ENCODE measurements at places on chromosomes 6 and 20.
A peak's percentile ranks its signal among the peaks of the same experiment; 100 is the strongest.

GRCh38 chr6:40947876-40948526 lies 91.0 kb downstream of the UNC5CL start:
- no peaks in the 10 kb centered on the region for H3K36me3 ChIP-seq
- H3K27ac ChIP-seq, result no peak overlapping the region
- 0 out of 2 replicates have a peak overlapping the region, but pooled peaks have one; percentile 4 for H3K4me3 ChIP-seq
- no peak for DNase-seq
- peaks cover 19% of the 10 kb centered on the region for H3K4me1 ChIP-seq

DNA sequence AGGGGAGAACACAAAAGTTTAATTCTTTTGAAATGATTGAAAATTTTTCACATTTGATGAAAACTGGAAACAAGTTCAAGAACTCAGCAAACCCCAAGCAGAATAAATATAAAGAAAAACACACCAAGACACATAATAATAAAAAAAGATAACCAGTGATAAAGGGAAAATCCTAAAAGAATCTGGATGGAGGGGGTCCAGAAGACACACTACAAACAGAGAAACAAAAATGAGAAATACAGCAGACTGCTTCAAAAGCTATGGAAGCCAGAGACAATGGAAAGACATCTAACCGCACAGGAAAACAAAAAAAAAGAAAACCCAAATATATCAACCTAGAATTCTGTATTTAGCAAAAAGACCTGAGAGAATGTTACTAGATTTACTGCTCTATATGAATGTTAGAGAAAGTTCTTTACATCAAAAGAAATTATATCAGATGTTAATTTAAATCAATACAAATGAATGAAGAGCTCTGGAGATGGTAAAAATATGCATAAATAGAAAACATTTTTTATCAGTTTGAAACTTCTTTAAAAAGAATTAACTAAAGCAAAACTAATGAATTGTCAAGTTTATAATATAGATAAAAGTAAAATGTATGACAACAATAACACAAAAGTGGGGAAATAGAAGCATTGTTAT lies 310.7 kb upstream of the PREP start:
- H3K4me3 ChIP-seq, result no peak overlapping the region
- no peaks in the 10 kb centered on the region for H3K4me1 ChIP-seq
- H3K27ac ChIP-seq, result no peak overlapping the region
- no peaks in the 10 kb centered on the region for H3K27me3 ChIP-seq

DNA sequence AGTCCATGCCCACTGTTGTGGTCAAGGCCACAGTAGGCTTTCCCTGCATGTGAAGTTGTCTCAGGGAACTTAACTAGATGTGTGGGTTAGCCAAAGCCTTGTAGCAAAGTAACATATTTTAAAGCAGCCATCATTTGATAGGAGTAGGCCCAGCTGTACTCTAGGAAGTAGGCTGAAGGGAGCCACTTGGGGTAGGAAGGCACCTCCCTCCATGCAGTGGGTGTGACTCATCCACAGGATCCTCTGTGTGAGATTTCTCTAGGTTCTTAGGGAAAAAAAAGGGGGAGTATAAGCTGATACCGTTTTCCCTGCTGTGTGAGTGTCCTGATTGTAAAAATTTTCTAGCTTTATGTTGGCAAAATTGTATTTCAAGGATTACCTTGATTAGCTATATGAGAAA lies 44.7 kb downstream of the VAPB start:
- DNase-seq, result no peak
- no peak overlapping the region for H3K27ac ChIP-seq
- no peaks in the 10 kb centered on the region for H3K27me3 ChIP-seq
- H3K4me1 ChIP-seq, result peaks cover 18% of the 10 kb centered on the region
- H3K4me3 ChIP-seq, result no peak overlapping the region

- H3K4me3 ChIP-seq, result no peak overlapping the region
- H3K36me3 ChIP-seq, result no peaks in the 10 kb centered on the region
- H3K27ac ChIP-seq, result no peak overlapping the region
These were observed 134.4 kb upstream of the HMGCLL1 start for GRCh38 chr6:55713436-55713835.

- H3K4me1 ChIP-seq, result peaks cover 2% of the 10 kb centered on the region
- no peak overlapping the region for H3K27ac ChIP-seq
- no peak for DNase-seq
- no peaks in the 10 kb centered on the region for H3K36me3 ChIP-seq
- no peak overlapping the region for H3K4me3 ChIP-seq
- peaks cover 6% of the 10 kb centered on the region for H3K27me3 ChIP-seq
These were observed 14.9 kb downstream of the IP6K3 start for GRCh38 chr6:33731751-33732282.

DNA sequence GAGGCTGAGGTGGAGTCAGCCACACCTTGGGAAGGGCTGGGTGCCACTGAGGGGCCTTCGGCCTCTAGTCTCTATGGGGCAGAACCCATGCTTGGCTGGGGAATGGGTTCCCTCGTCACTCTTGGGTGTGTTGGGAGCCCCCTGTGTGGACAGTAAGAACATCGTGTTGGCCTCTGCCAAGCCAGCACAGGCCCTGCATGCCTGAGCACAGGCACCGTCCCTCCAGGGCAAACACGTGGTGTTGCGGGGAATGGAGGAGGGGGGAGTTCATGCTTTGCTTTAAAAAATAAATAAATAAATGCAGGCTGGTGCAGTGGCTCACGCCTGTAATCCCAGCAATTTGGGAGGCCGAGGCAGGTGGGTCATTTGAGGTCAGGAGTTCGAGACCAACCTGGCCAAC lies 63.0 kb downstream of the EZR start:
- no peak overlapping the region for H3K4me3 ChIP-seq
- no peaks in the 10 kb centered on the region for H3K36me3 ChIP-seq
- H3K4me1 ChIP-seq, result peaks cover 13% of the 10 kb centered on the region
- no peaks in the 10 kb centered on the region for H3K27me3 ChIP-seq
- DNase-seq, result no peak

- no peaks in the 10 kb centered on the region for H3K36me3 ChIP-seq
- H3K4me1 ChIP-seq, result no peaks in the 10 kb centered on the region
- H3K4me3 ChIP-seq, result no peak overlapping the region
- DNase-seq, result no peak
- H3K27ac ChIP-seq, result no peak overlapping the region
These were observed 54.4 kb downstream of the KDM1B start for GRCh38 chr6:18209539-18210197.

GRCh38 chr6:48714699-48715098 lies 603.7 kb upstream of the PTCHD4 start:
- H3K27ac ChIP-seq, result no peak overlapping the region
- no peaks in the 10 kb centered on the region for H3K36me3 ChIP-seq
- no peak for DNase-seq
- H3K27me3 ChIP-seq, result no peaks in the 10 kb centered on the region
- H3K4me3 ChIP-seq, result no peak overlapping the region

DNA sequence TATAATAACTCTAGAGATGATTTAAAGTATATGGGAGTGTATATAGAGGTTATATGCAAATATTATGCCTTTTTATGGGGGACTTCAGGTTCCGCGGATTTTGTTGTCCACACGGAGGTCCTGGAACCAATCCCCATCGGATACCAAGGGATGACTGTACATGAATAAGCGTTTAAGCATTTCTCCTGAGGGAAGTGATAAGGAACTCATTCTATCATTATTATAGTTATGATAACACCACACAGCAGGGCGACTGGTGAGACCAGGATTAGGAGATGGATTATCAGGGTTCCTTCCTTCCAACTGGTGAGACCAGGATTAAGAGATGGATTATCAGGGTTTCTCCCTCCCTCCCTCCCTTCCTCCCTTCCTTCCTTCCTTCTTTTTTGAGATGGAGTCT lies 6.6 kb downstream of the ECI2 start:
- H3K4me1 ChIP-seq, result no peaks in the 10 kb centered on the region
- no peak overlapping the region for H3K4me3 ChIP-seq
- H3K36me3 ChIP-seq, result peaks cover 18% of the 10 kb centered on the region
- DNase-seq, result no peak
- H3K27ac ChIP-seq, result no peak overlapping the region
- H3K27me3 ChIP-seq, result no peaks in the 10 kb centered on the region

GRCh38 chr6:52407467-52407866 lies 12.7 kb upstream of the EFHC1 start:
- no peaks in the 10 kb centered on the region for H3K4me1 ChIP-seq
- no peaks in the 10 kb centered on the region for H3K27me3 ChIP-seq
- DNase-seq, result no peak
- H3K27ac ChIP-seq, result no peak overlapping the region
- H3K36me3 ChIP-seq, result no peaks in the 10 kb centered on the region

- H3K4me3 ChIP-seq, result no peak overlapping the region
- no peaks in the 10 kb centered on the region for H3K36me3 ChIP-seq
- DNase-seq, result no peak
- no peak overlapping the region for H3K27ac ChIP-seq
- no peaks in the 10 kb centered on the region for H3K27me3 ChIP-seq
These were observed 19.3 kb upstream of the SASH1 start for GRCh38 chr6:148323344-148323743.

- no peak overlapping the region for H3K4me3 ChIP-seq
- H3K27ac ChIP-seq, result no peak overlapping the region
- H3K4me1 ChIP-seq, result peaks cover 8% of the 10 kb centered on the region
- no peaks in the 10 kb centered on the region for H3K27me3 ChIP-seq
- no peaks in the 10 kb centered on the region for H3K36me3 ChIP-seq
These were observed 16.2 kb downstream of the SOBP start for GRCh38 chr6:107506145-107506544.

DNA sequence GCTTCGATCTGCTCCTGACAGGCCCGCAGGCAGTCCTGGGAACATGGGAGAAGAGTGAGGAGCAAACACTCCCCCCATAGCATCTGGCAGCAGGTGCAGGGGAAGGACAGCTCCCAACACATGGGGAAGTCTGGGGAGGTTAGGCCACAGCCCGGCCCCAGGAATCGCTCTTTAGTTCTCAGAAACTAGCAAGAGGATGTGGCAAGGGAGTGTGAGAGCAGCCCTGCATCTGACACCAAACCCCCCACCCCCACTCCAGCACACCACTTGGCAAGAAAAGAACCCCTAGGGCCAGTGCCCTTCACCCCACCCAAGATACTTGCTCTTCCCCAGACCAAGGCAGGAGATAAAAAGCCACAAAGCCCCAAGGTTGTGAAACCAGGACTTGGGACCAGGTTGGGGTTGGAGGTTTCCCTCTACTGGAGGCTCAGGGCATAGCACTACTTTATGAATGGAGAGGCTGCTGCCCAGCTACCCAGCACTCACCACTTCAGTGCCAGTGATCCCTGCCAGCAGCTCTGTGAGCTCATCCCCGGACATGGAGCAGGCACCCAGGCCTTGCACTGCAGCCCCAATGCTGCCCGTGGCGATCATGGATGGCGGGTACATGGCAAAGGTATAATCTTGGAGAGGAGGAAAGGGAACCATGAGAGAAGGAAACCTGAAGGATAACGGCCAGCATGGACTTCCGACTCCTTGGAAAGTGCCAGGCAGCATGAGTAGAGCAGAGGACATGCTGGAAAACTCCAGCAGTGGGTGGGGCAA lies 5.4 kb downstream of the CCND3 start:
- no peak for DNase-seq
- peaks cover 35% of the 10 kb centered on the region for H3K36me3 ChIP-seq
- no peaks in the 10 kb centered on the region for H3K27me3 ChIP-seq
- no peak overlapping the region for H3K27ac ChIP-seq
- H3K4me3 ChIP-seq, result no peak overlapping the region

GRCh38 chr6:170221753-170222400 lies 69.0 kb downstream of the DLL1 start:
- H3K27ac ChIP-seq, result no peak overlapping the region
- no peaks in the 10 kb centered on the region for H3K36me3 ChIP-seq
- no peak for DNase-seq
- H3K4me1 ChIP-seq, result no peaks in the 10 kb centered on the region
- no peak overlapping the region for H3K4me3 ChIP-seq

DNA sequence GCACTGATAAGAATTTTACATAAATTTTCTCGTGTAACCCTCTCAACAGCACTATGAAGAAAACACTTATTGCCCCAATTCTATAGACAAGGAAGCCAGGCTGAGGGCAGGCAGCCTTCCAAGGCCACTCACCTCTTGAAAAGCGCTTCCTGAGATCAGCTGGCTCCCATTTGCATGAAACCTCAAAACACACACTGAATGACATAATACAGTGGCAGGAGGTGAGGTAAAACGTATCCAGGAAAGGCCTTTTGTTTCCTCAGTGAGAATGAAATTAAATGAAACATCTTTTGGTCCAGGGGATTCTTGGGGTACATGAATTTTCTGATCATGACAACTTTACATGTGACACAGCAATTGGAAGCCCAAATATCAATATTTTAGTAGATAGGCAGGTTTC lies 112.5 kb downstream of the WDR27 start:
- DNase-seq, result no peak
- H3K27ac ChIP-seq, result no peak overlapping the region
- no peak overlapping the region for H3K4me3 ChIP-seq
- no peaks in the 10 kb centered on the region for H3K4me1 ChIP-seq
- no peaks in the 10 kb centered on the region for H3K27me3 ChIP-seq
- no peaks in the 10 kb centered on the region for H3K36me3 ChIP-seq

- H3K4me3 ChIP-seq, result no peak overlapping the region
- H3K4me1 ChIP-seq, result no peaks in the 10 kb centered on the region
- no peak for DNase-seq
- H3K27me3 ChIP-seq, result no peaks in the 10 kb centered on the region
These were observed 88.8 kb downstream of the ADAT2 start for GRCh38 chr6:143361536-143362191.

- no peaks in the 10 kb centered on the region for H3K4me1 ChIP-seq
- H3K4me3 ChIP-seq, result no peak overlapping the region
- no peak for DNase-seq
- no peaks in the 10 kb centered on the region for H3K36me3 ChIP-seq
- H3K27me3 ChIP-seq, result no peaks in the 10 kb centered on the region
These were observed 248.0 kb downstream of the CDH26 start for GRCh38 chr20:60206259-60206658.

GRCh38 chr6:10954590-10955010 lies 67.7 kb downstream of the SYCP2L start:
- H3K27ac ChIP-seq, result no peak overlapping the region
- no peak overlapping the region for H3K4me3 ChIP-seq
- no peaks in the 10 kb centered on the region for H3K36me3 ChIP-seq
- H3K27me3 ChIP-seq, result no peaks in the 10 kb centered on the region

DNA sequence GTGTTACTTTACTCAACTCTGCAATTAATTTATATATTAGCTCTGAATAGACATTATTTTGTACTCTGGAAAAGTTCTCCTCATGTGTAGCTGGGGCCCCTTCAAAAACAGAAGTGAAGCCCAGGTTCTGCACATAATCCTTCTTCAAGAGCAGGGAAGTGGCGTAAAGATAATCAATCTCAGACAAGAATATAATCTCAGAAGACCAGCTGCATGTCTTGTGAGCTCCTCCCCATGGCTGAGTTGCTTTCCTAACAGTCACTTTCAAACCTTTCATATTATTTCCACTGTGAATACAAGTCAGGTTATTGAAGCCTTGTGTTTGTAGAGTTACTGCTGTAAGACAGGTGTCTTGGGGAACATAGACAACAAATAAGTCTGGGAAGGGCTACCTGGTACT lies 691.9 kb downstream of the RFPL4B start:
- no peak overlapping the region for H3K27ac ChIP-seq
- H3K4me3 ChIP-seq, result no peak overlapping the region
- no peak for DNase-seq
- H3K4me1 ChIP-seq, result no peaks in the 10 kb centered on the region
- no peaks in the 10 kb centered on the region for H3K27me3 ChIP-seq

GRCh38 chr20:47774131-47774777 lies 11.0 kb downstream of the SULF2 start:
- DNase-seq, result no peak
- no peak overlapping the region for H3K4me3 ChIP-seq
- H3K27ac ChIP-seq, result no peak overlapping the region
